ENCODE measurements at places on chromosomes 16 and 17.

- DNase-seq, result peak; percentile 39
These were observed 379 bp upstream of the OTOP2 start for GRCh38 chr17:74923538-74924249.

DNA sequence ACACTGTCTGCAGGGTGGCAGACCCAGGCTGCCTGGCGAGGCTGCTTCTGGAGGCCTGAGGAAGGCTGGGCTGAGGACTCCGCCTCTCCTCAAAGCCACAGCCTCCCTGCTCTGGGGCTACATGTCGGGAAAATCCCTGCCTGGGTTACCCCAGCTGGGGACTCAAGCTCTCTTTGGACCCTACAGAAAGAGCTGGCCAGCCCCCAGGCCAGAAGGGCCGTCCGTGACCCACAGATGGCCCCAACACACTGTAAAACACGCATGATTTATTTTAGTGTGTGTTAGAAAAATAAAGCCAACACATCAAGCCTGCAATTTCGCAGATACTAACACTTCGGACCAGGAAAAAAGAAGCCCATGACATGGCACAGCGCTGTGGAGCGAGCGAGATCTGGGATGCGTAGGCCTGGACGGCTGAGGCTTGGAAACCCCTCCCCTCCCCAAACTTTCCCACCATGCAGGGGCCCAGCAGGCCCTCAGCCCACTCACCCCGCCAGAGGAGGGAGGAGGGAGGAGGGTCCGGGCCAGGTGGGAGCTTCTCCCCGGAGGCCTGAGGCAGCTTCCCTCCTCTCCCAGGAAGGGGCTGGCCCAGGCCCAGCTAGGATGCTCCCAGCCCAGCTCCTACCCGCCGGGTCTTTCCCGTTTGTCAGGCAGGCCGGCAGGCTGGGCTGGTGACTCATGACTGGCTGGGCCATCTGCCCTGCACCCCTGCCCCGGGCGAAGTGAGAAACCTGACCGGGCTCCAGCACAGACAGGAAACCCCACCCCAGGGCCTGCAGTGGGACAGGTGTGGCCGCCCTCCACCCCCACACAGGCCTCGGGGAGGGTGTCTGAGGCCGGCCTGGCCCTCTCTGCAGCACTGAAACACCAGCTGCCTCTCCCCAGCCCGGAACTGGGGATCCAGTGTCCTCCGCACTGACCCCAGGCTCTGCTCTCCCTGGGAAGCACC is 34.1 kb upstream of the SLC38A10 start:
- peak; percentile 62 for DNase-seq

- no peak for DNase-seq
These were observed 6.3 kb downstream of the MYBBP1A start for GRCh38 chr17:4548721-4549531.

DNA sequence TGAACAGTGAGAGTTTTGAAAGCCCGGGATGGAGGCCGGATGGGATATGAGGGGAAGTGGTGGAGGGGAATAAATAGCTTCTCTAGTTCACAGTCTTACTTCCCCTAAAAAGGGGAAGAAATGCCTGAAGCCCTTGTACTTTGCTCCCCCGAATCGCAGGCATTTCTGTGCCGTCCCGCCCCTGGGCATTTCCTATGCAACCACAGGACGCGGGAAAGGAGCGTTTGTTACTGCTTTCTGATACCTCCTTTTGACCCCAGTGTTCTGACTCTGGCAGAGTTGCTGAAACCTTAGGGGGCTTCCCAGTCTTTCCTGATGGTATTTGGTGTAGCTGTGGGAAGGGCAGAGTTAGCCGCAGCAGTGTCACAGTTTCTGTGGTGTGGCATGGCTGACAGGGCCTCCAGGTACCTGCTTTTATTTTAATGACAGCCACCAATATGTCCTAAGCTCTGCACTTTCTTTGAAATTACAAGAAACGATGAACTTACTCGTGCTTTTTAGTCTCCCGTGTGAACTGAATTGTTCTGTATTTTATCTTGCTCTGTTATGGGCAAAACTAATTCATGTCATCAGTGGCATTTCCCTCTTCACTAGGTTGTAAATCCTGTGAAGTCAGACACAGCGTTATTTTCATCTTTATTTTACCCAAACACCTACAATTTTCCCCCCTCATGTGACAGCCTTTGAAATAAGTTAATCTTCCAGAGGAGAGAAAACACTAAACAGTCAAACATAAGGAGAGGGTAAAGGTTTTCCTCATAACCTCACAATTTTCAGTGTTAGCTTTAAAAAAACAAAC is 27.1 kb downstream of the USP10 start:
- DNase-seq, result no peak

- DNase-seq, result no peak
These were observed 6.3 kb downstream of the IGSF6 start for GRCh38 chr16:21646091-21646490.

- DNase-seq, result no peak
These were observed 35.0 kb downstream of the SHISA9 start for GRCh38 chr16:12936391-12936790.

- no peak for DNase-seq
These were observed 165.1 kb downstream of the PPM1E start for GRCh38 chr17:58920773-58921172.

- no peak for DNase-seq
These were observed 2.4 kb downstream of the NDRG4 start for GRCh38 chr16:58502217-58502921.

GRCh38 chr17:80730739-80731138 is 186.1 kb downstream of the RPTOR start:
- no peak for DNase-seq

DNA sequence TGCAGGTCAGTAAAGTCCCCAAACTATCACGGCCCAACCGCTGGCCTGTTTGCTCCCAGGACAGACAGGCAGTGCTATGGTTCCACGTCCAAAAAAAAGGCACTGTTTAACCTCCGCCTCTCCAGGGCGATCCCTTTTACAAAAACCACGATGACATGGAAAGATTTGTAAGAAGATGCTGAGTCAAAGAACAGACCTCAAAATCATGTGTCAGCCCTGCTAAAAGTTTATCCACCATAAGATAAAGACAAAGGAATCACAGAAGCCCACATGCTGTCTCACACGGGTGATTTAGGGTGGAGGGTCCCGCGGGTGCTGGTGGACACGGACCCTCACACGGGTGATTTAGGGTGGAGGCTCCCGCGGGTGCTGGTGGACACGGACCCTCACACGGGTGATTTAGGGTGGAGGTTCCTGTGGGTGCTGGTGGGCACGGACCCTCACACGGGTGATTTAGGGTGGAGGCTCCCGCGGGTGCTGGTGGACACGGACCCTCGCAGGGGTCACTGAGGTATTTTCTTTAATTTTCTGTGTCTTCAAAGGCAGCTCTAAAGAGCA is 117.2 kb upstream of the METRNL start:
- DNase-seq, result no peak
